GM12878 (cell line): ENCODE measurements at places on chromosomes 2 and 18. TPM values are rescaled to one million over a fixed set of nuclear protein-coding genes. Genes with fewer than 3 reads are reported as not detected.

The ANKRD30B gene
- polyA plus RNA-seq = not detected in 2 replicates

- no peak overlapping the region for H3K4me3 ChIP-seq
- DNase-seq = no peak
- H3K36me3 ChIP-seq = no peaks in the 10 kb centered on the region
- H3K4me1 ChIP-seq = no peaks in the 10 kb centered on the region
- H3K27me3 ChIP-seq = no peaks in the 10 kb centered on the region
Measured at GRCh38 chr2:108554528-108554927, 20.3 kb downstream of the LIMS1 start.

DNA sequence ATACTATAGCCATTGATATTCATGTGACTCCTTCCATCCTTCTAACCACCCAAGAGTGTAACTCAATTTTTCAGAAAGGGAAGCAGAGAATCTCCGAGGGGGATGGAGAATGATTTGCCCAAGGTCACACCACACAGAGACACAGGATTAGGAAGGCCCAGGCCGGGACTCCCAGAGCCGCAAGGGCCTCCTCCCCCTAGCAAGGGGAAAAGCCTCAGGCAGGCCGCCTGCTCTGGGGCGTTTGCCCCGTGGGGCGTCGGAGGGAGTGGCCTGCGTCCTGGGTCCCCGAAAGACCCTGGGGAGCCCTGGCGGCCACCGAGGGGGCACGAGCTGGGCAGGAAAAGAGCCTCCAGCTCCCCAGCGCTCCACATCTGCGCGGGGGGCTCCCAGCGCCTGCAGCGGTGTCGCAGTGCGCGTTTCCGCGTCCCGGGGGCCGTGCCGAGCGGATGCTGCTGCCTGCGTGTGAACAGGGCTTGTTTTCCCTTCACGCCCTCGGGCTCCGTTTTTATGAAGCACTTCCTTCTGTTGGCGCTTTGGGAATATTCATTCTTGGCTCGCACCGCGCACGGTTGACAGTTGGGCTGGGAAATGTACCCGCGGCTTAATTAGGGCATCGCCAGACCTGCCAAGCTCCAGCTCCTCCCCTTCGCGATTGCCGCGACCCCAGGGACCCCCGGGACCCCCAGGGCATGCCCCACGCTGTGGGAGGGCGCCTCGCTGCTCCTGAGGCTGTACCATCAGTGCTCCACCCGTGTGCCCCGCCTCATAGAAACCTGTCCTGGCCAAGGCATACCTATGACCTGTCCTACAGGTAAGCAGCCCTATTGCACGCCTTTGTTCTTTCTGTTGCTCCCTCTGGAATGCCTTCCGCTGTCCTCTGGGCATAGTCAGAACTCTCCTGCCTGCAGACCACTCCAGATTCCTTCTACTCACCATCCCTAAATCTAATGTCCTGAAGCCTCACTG, 158.9 kb upstream of the GLI2 start:
- H3K27me3 ChIP-seq = peaks cover 4% of the 10 kb centered on the region
- no peak for DNase-seq
- no peak overlapping the region for H3K27ac ChIP-seq
- H3K4me3 ChIP-seq = no peak overlapping the region
- no peaks in the 10 kb centered on the region for H3K4me1 ChIP-seq

DNA sequence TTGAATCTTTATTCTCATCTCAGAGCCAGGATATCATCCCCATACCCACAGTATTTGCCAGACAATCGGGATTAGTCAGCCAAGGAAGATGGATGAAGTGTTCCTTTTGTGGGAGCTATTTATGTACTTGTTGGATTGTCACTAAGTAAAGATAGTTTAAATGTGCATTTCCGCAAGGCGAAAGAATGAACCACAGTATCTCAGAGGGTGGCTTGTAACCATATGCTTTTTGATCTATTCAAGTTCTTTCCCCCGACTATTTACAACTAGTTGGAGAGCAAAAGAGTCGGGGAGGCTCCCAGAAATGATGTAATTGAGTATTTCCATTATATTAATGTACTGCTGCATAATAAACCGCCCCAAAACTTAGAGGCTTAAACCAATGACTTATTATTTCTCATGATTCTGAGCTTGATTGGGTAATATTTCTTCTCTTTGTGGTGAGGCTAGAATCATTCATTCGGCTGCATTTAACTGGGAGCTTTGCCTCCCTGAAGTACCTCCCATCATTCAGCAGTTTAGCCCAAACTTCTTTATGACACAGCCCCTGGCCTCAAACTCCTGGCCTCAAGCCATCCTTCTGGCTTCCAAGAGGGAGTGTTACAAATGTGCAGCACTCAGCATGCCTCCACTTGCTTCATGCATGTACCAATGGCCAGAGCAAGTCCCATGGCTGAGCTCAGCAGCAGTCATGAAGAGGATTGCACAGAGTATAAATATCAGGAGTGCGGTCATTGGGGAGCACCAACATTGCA, 423.7 kb downstream of the METTL4 start:
- H3K27ac ChIP-seq = no peak overlapping the region
- no peaks in the 10 kb centered on the region for H3K27me3 ChIP-seq
- H3K4me1 ChIP-seq = no peaks in the 10 kb centered on the region
- no peak for DNase-seq
- no peaks in the 10 kb centered on the region for H3K36me3 ChIP-seq

GRCh38 chr2:176763851-176764404, 448.7 kb upstream of the HNRNPA3 start:
- H3K36me3 ChIP-seq = no peaks in the 10 kb centered on the region
- no peak overlapping the region for H3K27ac ChIP-seq
- peak; percentile 16 for DNase-seq
- H3K4me1 ChIP-seq = peaks cover 8% of the 10 kb centered on the region
- no peaks in the 10 kb centered on the region for H3K27me3 ChIP-seq
- H3K4me3 ChIP-seq = no peak overlapping the region

DNA sequence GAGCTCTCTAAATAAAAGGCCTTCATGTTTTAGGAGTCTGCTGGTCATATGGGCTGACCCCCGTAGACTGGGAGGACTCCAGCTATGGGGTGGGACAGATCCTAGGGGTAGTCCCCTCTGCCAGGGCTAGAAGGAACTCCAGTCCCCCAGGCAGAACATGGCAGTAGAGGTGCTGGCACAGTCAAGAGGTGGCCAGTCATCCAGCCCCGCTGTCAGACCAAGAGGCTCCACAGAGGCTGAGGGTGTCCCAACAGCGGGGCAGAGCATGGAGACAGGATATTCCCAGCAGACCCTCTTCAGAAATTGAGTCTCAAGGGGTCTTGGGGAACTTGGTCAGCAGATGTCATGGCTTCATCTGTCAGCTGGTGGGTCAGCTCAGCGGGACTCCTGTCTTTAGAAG, 76.6 kb downstream of the LONRF2 start:
- H3K4me1 ChIP-seq = peaks cover 26% of the 10 kb centered on the region
- no peak overlapping the region for H3K4me3 ChIP-seq
- no peak for DNase-seq
- no peaks in the 10 kb centered on the region for H3K36me3 ChIP-seq
- 0 out of 2 replicates have a peak, but pooled peaks cover 5% of the 10 kb centered on the region for H3K27me3 ChIP-seq
